Lower leg skin (tissue), 4 donors: ENCODE measurements at places on chromosomes 16 and 17.
A peak's percentile ranks its signal among the peaks of the same experiment; 100 is the strongest.

DNA sequence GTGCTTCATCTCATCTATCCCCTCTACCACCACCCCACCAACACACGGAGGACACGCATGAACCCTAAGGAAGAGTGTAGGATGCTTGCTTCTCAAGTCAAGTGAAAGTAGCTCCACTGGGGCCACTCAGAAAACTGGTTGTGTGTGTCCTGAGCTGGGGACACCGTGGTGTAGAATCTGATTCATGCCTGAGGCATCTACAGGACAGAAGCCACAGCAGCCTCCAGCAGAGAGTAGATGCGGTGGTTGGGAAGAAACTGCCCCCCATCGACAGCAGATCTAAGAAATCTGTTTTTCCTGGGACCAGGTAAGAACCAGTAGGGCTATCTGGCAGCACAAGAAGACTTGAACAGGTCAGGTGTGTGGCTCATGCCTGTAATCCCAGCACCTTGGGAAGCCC is 51.9 kb upstream of the HLF start:
- no peak for DNase-seq

- no peak for DNase-seq
Observed at GRCh38 chr17:79597996-79598895, 12.6 kb downstream of the RBFOX3 start.

DNA sequence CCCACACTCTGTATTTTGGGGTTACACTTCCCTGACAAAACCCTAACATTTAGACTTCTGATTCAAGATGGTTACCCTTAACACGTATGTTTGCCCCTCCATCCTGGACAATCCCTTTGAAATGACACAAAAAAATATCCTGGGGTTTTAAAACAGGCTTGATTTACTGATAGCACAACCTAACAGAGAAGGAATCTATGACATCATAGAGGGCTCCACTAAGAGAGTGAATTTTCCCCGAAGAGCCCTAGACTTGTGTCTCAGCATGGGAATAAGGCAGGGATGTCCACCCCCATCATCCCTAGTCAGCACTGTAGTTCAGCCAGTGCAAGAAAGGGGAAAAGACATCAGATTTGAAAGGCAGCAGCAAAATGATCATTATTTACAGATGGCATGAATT is 15.8 kb upstream of the SRCIN1 start:
- DNase-seq, result no peak

- DNase-seq, result no peak
Observed at GRCh38 chr17:74006371-74006770, 197.1 kb upstream of the RPL38 start.

DNA sequence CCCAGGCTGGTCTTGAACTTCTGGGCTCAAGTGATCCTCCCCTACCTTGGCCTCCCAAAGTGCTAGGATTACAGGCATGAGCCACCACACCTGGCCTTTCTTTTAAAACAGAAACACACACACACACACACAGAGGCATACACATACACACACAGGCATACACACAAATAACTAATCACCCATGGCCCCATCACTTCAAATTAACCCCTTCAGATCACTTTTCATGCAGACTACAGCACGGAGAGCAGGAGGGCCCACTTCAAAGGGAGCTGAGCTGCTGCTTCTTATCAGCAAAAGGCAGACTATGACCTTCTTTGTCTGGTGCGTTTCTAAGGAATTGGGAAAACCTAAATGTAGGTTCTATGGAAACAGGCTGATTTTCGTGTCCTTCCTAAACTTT is 1.9 kb downstream of the CLCN7 start:
- no peak for DNase-seq

DNA sequence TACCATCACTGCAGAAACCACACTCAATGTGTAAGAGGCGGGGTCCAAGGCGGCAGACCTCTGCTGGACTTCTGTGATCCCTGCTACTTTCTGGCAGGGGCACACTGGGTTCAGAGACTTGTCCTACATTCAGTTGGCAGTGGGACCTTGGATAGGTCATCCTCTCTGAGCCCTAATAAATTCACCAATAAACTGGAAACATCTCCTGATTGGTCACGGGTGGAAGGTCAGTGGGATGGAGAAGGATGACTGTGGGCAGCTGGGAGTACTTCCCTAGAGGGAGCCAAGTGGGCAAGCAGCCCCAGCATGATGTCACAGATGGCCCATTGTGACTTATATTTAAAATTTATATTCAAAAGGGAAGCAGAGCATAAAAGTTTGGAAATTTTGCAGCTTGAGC is 49.7 kb downstream of the RNF112 start:
- DNase-seq, result no peak

DNA sequence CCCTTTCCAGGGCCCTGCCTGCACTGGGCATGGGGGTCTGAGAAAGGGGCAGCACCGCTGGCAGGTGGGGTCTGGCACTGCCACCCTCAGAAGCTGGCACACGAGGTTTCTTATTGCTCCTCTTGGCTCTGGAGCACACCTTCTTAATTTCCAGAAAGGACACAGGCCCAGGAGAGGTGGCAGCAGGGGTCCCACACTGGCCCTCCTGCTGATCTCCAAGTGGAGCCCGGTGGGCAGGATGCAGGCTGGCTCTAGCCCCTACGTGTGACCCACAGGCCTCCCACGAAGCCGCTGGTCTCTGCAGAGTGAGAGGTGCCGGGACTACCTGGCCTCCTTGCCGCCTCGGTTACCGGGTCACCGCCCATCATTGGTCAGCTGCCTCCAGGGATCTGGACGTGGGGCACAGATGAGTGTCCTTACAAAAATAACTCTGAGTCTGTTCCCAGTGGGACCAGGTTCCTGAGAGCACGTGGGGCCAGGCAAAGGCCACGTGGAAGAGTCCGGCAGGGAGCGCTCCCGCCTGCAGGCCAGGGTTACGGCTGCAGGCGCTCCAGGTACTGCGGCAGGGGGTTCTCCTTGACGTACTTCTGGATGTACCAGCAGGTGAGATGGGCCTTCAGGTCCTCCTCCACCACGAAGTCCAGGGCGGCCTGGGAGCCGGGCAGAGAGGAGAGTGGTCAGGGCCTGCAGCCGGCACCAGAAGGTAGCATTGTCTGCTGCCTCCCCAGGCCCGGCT is 10.3 kb downstream of the NATD1 start:
- DNase-seq, result no peak

- no peak for DNase-seq
Observed at GRCh38 chr17:68318103-68318991, 27.1 kb downstream of the ARSG start.

DNA sequence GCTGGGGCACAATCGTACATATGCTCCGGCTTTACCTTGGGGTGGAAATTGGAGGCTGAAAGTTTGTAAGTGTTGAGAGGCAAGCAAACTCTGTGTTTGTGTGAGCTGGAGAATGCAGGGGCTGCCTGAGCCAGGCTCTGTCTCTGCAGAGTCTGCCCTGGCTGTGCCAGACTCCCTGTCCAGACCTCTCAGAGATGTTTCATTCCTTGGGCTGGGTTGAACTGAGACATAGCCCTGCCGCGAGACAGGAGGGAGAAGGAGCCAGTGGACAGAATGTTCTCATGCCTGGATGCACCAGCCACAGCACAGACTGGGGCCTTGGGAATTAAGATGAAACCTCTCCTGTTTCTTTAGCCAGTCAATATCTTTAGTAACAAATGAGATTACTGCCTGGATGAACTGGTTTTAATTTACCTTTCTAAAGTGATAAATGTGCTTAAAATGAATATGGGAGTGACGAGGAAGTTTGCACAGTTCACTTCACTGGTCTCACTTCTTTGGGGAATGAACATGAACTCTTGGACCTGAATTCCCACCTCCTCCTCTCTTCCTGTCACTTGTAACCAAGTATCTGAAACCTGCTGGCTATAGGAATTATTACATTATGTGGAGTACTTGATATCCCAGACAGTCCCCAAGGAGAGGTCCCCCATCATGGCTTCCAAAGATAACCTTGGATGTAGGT is 40.1 kb downstream of the YPEL2 start:
- peak; percentile 89 for DNase-seq

GRCh38 chr16:58176608-58177352 is 21.1 kb downstream of the CSNK2A2 start:
- no peak for DNase-seq

- no peak for DNase-seq
Observed at GRCh38 chr17:58911741-58912343, 156.2 kb downstream of the PPM1E start.

DNA sequence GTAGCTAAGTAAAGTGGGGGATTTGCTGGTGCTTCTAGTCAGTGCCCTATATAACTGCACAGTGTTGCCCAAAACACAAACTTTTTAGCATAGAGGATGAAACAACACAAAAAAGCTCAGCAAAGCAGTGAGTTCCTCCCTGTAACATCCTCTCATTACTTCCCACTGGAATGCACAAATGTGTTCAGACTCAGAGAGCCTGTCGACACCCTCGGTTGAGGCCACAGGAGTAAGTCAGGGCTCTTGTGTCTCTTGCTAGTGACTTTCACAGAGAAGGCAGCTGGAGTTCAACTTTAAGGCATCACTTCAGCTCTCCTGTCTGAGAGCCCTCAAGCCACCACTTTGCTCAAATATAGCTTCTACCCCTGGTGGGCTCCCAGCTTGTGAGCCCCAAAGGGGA is 107.2 kb upstream of the NETO2 start:
- no peak for DNase-seq

DNA sequence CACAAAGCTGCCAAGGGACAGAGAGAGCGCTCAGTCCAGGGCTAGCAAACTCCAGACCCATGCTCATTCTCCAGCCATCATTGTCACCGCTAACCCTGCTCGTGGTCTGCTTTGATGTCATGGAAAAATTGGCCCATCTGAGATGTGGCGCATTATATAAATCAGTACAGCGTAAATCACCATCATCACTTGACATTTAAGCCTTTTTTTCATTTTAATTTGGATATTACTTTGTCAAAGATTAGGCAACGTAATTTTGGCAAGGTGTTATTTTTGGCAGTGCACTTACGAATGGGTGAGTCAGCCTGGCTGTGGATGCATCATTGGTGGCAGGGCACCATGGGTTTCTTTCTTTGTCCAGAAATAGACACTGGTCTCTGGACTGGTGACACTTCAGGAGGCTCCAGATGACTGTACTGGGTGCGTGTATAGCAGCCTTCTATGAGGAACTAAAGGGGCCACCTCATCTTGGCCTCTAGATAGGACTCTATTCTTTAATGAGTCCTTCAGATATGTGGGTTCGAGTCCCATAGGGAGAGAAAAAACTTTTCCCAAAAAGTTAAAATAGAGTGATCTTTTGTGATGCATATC is 166.3 kb downstream of the MSI2 start:
- no peak for DNase-seq

- DNase-seq, result peak; percentile 97
Observed at GRCh38 chr17:38967290-38967738, at the start of gene FBXO47. FBXO47 (minus strand) TSS chr17:38967403; CDS start chr17:38963025, 4,378 bp downstream.

- DNase-seq, result no peak
Observed at GRCh38 chr16:29745121-29745852, 503 bp downstream of the C16orf54 start.

GRCh38 chr16:88442727-88443576 is 10.1 kb upstream of the ZFPM1 start:
- DNase-seq, result no peak
